Spinal cord (tissue), 10 donors: ENCODE measurements at places on chromosomes 1 and 21.

- DNase-seq = no peak
Observed at GRCh38 chr1:53266038-53266437, 27.7 kb upstream of the MAGOH start.

GRCh38 chr1:193471981-193472380 is 285.6 kb upstream of the B3GALT2 start:
- no peak for DNase-seq

DNA sequence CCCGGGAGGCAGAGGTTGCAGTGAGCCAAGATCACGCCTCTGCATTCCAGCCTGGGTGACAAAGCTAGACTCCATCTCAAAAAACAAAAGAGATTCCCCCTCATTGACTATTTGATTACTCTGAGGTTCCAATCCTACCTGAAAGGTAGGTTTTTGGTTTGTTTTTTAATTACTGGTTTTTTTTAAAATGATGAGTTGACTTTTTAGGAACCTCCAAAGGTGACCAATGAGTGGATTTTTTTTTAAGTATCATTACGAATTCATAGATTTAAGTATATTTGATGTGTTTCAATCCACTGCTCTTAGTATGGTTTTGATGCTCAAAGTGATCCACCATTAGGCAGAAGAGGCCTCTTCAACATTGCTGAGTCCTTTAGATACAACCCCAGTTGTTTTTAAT is 47.9 kb upstream of the LAX1 start:
- DNase-seq = no peak

- no peak for DNase-seq
Observed at GRCh38 chr21:38208118-38208517, 48.7 kb upstream of the KCNJ15 start.

DNA sequence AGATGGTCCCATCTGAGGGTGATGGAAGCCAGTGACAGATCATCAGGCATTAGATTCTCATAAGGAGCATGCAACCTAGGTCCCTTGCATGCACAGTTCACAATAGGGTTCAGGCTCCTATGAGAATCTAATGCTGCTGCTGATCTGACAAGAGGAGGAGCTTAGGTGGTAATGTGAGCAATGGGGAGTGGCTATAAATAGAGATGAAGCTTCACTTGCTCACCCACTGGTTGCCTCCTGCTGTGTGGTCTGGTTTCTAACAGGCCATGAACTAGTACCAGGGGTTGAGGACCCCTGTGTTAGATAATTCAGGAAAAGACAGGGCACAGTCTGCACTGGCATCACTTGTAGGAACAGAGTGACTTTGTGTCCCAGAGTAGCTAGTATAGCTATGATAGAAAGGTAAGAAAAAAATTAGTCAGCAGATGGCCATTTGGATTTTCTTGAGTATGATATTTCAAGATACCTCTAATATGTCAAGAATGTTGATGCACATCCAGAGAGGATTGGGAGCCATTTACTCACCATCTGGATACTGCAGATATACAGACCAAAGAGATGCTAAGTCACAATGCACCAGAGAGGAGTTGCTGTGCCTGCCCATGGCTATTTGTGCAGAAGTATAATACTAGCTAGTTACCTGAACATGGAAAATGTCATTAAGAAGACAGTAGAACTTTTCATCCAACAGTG is 53.6 kb downstream of the ADCY10 start:
- DNase-seq = no peak

GRCh38 chr1:20233866-20234265 is 47.5 kb upstream of the PLA2G2C start:
- DNase-seq = peak; percentile 74

GRCh38 chr1:22275626-22276395 is 132.9 kb upstream of the WNT4 start:
- no peak for DNase-seq

- DNase-seq = no peak
Observed at GRCh38 chr1:27912429-27912828, 22.4 kb upstream of the SMPDL3B start.

DNA sequence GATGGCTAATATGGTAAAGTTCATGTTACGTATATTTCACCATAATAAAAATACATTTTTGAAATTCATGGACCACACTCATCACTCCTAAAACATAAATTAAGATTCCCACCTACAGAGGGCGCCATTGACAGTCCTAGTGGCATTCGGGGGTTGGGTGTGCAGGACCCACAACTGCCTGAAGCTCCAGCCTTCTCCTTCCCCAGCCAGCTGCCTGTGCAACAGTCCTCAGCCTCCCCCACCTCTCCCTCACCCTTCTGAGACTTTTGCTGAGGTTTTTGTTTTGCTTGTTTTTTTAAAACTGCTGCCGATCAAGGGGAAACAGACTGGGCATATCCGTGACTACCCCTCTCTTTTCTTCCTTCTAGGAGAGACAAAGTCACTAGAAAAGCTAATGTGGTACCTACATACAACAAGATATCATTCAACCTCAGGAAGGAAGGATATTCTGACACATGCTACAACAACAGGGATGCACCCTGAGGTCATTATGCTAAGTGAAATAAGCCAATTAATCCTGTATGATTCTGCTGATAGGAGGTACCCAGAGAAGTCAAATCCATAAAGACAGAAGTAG is 9.2 kb upstream of the EVA1C start:
- peak; percentile 80 for DNase-seq

DNA sequence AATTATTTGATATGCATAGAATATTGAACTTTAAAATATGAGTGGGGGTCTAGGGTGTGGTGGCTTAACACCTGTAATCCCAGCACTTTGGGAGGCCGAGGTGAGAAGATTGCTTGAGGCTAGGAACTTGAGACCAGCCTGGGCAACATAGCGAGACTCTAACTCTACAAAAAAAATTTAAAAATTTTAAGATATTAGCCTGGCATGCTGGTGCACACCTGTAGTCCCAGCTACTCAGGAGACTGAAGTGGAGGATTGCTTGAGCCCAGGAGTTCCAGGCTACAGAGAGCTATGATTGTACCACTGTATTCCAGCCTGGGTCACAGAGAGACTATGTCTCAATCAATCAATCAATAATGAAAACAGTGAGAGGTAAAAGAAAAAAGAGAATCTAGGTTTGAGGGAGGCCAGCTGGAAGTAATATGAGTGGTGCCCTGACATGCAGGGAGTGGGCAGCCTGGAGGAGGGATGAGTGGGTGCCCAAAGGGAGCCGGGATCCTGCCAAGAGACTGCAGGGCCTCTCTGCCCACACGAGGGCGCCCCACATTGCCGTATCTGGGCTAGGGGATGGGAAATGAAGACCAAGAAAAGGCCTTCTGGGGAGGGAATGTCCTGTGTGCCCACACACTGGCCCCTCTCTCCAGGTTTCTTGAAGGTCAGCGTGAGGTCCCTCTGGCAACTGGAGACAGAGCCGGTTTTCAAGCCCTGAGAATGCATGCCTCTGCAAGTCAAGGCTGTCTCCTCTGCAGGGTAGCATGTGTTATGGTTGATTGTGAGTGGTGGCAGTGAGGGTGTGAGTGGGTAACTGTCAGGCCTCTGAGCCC is 93.9 kb upstream of the PPM1J start:
- DNase-seq = peak; percentile 24

- no peak for DNase-seq
Observed at GRCh38 chr1:102546251-102546650, 549.5 kb upstream of the OLFM3 start.

DNA sequence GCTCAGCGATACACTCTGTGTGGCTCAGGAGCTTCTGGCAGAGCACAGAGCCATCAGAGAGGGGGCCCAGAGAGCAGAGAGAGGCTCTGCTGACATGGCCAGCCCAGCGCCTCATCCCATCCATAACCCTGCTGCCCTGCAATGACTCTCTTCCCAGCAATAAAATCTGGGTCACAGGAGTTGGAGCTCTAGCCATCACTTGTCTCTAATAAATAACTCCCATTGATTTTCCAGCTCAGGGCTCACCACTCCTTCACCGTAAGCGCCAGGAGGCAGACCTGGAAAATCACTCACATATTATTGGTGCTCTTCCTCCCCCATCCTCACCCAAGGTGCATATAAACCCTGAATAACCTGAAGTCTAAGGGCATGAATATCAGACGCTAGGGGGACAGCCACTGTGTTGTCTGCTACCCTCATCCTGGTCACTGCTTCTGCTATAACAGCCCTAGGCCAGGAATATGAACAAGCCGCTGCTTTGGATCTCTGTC is at the start of gene APCS:
Gene APCS, plus strand, starts transcription at position 366 of the 491 bp plus-strand sequence. Its CDS starts 96 bp downstream, at position 462.
- no peak for DNase-seq

GRCh38 chr1:66773227-66773626 is 21.0 kb downstream of the DYNLT5 start:
- DNase-seq = no peak

DNA sequence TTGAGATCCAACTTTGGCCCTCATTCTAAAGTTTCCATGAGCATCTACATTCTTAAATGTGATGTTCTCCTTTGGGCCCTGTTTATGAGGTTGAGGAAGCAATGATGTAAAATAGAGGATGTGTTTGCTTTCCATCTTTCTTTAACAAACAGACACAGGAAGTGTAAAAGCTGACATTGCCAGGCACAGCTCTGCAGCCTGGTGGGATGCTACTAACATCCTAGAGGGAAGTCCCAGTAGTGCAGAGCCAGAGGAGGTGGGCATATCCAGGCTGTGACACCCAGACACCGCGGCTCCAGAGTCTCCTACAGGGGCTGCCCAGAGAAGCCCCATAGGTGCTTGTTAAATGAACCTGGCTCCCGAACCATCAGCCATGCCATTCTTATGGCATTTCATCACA is 16.2 kb downstream of the OLFML2B start:
- no peak for DNase-seq

DNA sequence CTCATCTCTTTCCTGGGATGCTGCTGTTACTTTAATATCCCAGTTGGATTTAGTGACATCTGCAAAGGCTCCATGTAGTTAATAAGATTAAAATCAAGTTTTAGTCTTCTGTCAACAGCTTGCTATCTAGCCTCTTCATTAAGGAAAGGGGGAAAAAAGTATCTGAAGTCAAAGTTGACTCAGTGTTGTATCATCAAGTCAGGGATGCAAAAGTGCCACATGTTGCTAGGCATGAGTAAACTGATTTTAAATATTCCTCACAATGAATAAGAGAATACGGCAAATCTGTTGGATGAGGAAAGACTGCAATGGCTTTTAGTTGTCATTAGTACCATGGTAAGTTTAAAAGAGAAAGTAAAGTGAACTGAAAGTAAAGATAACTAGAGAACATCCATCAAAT is 383.2 kb upstream of the ZRANB2 start:
- no peak for DNase-seq

GRCh38 chr1:37471345-37472231 is 2.8 kb upstream of the ZC3H12A start:
- no peak for DNase-seq

DNA sequence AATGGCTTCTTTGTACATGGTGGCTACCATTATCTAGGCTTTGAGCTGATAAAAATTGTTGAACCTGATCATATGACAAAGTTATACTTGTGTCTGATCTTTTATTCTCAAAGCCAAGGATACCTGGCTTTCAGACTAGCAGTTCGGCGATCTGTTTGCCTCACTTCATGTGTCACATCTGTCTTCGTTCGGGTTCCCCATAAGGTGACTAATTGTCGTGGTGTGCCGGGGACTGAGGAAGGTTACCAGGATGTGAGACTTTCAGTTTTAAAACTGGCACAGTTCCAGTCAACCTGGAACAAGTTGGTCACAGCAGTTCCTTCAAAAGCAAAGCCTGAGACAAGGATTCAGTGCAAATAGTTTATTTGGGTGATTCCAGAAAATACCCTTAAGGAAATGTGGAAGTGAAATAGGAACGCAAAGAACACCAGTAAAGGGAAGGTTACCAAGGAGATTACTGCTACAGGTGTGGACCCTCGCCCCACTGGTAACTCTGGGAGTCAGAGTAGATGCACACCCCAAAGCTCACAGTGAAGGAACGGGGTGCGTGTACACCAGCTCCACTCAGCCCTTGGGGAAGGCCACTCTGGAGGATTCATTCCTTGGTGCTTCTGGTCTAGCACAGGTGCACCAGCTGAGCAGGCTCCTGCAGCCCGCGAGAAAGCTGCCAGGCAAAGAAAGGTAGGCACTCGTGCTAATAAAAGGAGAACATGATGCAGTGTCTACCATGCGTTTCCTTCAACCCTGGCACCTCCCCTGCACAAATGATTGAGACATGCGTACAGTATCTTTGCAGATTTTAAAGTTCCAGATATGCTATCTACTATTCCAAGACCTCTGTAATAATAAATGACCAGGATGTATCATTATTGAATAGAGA is 69.0 kb downstream of the VWA5B1 start:
- no peak for DNase-seq

GRCh38 chr1:200929530-200930278 is 35.0 kb downstream of the INAVA start:
- no peak for DNase-seq

DNA sequence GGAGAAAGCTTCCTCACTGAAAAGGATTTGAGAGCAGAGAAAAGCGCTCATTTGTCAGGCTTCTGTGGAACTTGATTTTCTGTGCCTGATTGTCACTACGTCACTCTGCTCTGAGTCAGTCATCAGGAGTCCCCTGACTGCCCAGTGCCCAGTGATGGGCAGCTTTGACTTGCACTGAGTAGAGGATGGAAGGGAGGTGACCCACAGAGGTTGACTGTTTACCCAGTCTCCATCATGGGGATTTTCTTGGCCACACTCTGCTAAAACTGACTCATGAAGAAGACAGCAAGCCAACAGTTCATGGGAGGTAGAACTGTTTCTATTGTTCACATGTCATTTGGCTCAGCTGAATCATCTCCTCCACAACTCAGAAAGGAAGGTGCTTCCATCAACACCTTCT is 82.1 kb upstream of the DUSP10 start:
- DNase-seq = no peak

GRCh38 chr1:28579401-28579800 is 12.7 kb upstream of the RAB42 start:
- no peak for DNase-seq

DNA sequence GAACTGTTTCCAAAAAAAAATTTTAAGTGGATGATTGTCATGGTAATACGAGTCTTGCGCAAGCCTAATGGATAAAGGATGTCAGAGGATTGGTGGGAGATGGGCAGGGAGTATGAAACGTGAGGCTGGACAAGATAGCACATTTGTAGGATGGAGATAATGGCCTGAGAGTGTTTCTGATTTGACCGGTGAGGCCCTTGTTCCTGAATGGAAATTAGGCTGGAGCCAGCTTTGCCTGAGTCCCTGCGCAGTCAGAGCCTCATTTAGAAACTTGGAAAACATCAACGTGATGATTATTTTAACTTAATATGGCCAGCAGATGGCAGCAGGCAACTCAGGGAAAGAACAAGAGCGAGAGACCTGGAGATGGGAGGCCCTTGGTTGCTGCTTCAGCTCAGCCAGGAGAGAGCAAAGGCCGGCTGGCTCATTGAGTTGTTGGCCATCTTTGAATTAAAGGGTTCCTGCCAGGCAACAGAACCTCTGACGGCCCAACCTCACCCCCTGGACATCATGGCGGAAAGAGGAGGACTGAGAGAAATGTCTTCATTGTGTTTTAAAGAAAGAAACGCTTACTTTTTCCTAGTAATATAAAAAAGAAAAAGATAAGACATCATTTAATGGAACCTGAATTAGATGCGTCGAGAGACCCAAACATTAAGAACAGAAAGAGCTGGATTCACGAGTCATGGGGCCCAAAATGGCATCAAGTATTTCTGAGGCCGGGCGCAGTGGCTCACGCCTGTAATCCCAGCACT is 80.3 kb downstream of the SELENOF start:
- peak; percentile 85 for DNase-seq
